ENCODE measurements at places on chromosomes 12 and 14.

- no peak for DNase-seq
Measured at GRCh38 chr12:5138845-5139244, 95.2 kb downstream of the KCNA5 start.

GRCh38 chr12:91138337-91138920, 27.1 kb upstream of the LUM start:
- DNase-seq = no peak

DNA sequence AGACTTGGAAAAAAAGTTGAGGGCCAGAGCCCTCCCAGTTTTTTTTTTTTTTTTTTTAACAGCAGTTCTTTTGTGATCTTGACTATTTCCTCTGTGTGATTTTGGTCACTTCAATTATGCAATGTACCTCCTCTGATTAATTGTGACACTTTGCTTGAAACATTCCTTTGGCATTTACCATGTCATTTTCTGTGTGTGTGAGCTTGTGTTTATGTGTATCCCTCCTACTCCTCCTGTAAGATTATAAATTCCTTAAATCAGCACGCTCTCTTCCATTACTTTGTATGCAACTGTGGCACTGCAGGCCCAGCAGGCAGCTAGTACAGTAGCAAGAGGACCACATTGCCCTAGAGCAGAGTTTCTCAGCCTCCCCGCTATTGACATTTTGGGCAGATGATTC, 33.2 kb upstream of the GALNT16 start:
- DNase-seq = no peak

GRCh38 chr14:68450391-68451120, 342.3 kb downstream of the ZFP36L1 start:
- DNase-seq = no peak

DNA sequence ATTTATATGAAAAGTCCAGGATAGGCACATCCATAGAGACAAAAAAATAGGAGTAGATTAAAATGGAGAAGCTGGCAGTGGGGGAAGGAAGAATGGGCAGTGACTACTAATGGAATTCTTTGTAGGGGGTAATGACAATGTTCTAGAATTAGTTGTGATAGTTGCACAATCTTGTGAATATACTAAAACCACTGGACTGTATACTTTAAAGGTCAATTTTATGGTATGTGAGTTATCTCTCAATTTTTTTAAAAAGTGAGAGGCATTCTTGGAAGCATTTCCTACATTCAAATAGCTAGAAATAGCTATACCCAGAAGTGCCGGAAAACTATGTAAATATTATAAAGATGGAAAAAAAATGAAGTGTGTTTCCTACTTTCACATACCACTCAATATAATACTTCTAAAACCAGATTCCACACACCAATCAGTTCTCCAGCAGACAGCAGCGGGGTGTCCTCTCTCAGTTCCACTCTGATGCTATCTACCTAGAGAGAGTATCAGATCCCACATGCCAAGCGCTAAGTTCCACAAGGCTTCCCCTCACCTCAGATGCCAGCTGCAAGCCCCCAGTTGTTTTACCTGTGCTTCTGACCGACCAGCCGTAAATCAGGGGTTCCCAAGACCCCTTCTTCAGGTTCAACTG, 41.7 kb upstream of the NID2 start:
- no peak for DNase-seq

DNA sequence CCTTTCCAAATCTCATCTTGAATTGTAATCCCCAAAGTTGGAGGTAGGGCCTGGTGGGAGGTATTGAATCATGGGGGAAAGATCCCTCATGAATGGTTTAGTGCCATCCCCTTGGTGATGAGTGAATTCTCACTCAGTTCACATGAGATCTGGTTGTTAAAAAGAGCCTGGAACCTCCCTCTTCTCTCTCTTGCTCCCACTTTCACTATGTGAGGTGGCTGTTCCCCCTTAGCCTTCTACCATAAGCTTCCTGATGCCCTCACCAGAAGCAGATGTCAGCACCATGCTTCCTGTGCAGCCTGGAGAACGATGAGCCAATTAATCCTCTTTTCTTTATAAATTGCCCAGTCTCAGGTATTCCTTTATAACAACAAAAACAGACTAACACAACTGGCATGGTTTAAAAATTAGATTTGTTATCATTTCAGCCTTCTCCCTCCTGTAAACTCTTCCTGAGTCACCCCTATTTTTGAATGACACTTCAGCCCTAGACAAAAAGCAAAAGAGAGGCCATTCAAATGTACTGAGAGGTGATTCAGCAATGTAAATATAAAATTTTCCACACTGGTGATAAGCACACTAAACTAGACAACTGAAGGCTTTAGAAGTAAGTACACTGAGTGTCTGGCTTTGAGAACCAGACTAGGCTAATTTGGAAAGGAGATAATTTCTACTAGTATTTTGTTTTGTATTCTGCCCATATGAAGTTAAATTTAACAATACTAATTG, 212.1 kb upstream of the ABCD2 start:
- DNase-seq = no peak

DNA sequence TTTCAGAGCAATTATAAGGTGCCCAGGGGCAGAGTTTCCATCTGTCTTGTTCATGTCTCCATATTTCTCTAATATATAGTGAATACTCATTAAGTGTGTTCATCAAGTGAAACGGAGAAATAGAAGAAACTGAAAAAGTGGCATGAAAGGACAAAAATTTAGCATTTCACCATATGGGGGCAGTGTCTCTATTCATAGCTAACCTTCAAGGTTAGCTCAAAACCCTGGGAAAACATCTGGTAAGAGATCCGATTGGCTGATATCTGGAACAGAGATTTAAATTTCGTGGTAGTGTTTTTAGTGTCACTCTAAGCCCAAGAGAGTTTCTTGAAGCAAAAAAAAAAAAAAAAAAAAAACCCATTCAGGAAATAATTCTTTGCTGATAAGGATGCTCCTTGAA, 367.5 kb downstream of the DAD1 start:
- no peak for DNase-seq
